ENCODE measurements at places on chromosomes 2 and 18.

DNA sequence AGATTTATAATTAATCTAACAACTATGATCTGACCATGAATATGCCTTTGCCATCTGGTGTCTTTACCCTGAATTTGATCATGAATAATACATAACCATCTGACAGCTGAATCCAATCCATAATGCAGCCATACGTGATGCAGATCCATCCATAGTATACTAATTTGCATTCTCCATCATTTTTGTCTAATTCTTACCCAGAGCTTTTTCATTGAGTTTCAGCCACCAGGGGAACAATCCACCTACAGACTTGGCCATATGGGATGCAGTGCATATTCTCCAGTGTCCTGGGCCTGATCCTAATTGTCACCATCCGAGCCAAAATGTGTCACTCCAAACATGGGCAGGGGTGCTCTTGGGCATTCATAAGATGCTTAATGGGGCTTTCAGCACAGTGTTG, 227.2 kb upstream of the CRIM1 start:
- no peak for DNase-seq

DNA sequence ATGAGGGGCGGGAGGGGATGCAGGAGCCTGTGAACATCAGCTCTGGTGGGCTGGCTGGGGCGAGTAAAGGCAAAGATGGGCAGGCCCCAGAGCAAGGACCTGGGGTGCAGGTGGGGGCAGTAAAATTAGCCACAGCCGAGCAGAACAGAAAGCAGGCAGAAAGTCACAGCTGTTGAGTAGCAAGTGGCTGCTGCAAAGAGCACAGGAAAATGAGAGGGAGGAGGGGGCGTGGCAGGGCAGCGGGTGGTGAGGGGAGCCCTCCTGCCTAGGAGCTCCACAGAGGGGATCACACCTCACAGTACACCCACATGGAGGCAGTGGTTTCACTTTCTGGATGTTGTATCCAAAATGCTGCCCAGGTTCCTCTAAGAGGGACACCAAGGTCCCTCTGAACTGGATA, 79.6 kb downstream of the LBH start:
- no peak for DNase-seq

DNA sequence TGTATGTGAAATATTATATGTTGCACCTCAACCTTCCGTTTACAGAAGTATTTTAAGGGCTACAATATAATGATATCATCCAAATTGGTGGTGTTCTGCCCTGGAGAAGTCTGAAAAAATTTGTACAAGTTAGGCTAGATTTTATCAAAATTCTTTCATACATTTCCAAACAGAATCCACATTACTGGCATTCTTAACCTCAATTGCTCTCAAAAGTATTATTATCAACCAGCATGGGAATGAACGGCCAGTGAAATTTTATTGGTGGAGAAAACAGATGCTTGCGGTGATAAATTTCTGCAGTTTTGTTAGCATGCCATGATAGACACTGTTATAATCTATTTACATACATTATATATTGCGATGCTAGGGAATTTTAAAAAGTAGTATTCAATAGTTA, 88.3 kb upstream of the TFPI start:
- DNase-seq = no peak

GRCh38 chr2:8669157-8669817, 12.6 kb upstream of the ID2 start:
- DNase-seq = no peak

DNA sequence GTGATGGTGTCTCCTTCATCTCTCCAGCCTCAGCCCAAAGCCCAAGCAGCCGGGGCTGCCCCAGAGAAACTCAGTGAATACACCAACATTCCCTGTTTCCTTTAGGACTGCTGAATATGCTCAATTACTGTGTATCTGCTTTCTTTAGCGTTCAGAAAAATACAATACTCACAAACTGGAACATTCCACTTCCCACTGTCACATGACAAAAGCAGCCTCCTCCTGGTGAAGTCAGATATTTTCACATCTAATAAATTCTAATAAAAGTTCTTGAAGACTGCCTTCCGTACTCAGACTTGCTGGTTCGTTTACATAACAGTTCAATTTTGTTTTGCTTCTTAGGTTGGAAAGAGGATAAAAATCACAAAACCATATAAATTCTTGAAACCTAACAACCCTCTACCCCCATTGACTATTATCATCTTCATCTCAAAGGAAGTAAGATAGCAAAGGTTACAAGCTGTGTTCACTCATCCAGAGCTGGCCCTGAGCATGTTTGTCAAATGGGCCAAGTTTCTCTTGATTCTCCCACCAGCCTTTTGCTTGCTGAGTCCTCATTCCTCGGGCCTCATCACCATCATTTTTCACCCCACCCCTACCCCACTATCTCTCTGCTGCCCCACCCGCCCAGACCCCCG, 190.8 kb upstream of the HNRNPA3 start:
- no peak for DNase-seq

- no peak for DNase-seq
These were observed 32.8 kb upstream of the IL1B start for GRCh38 chr2:112869258-112869842.

GRCh38 chr2:85405201-85406059, 4.7 kb downstream of the CAPG start:
- peak; percentile 45 for DNase-seq

- no peak for DNase-seq
These were observed 605.4 kb downstream of the BCL11A start for GRCh38 chr2:59947917-59948541.

- DNase-seq = no peak
These were observed 121.8 kb upstream of the EPAS1 start for GRCh38 chr2:46175419-46175818.

DNA sequence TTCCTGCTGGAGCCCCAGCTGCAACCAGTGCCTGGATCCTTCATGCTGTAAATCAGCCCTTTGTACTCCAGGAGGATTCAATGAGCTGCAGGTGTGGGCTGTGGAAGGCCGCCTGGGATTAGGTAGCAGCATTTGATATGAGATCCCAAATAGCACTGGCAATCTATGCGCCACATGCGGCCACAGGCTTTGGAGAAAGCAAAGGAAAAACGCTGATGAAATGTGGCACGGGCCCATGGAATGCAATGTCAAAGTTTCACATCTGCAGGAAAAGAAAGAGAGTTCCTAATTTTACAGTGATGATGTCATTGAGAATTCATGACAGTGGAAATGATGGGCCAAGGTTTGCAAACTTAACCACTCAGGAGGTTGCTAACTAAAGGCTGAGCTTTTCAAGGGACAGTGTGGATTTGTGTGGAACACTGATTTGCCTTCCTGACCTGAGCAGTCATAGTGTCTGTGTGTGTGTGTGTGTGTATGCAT, 216.4 kb upstream of the OSR1 start:
- no peak for DNase-seq

GRCh38 chr2:156589381-156590079, 153.4 kb downstream of the GPD2 start:
- no peak for DNase-seq

GRCh38 chr2:39782591-39782990, 3.5 kb upstream of the THUMPD2 start:
- DNase-seq = no peak

DNA sequence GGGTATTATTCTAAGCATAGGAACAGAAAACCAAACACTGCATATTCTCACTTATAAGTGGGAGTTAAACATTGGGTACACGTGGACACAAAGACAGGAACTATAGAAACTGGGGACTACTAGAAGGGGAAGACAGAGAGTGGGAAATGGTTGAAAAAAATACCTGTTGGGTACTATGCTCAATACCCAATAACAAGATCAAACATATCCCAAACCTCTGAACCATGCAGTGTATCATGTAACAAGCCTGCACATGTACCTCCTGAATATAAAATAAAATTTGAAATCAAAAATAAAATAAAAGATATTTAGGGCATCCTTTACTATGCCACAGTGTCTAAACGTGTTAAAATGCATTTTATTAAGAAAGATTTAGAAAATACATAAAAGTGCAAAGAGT, 221.0 kb upstream of the TFPI start:
- no peak for DNase-seq

DNA sequence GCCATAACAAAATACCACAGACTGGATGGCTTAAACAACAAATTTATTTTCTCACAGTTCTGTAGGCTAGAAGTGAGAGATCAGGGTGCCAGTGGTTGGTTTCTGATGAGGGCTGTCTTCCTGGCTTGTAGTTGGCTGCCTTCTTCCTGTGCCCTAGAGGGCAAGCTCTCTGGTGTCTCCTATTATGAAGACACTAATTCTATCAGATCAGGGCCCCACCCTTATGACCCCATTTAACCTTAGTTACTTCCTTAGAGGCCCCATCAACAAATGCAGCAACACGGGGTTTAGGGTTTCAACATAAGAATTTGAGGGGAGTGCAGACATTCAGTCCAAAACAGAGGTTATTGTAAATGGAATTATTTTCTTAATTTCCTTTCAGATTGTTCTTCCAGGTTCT, 22.9 kb downstream of the CYP27A1 start:
- no peak for DNase-seq

GRCh38 chr18:26839609-26840008, 25.9 kb downstream of the AQP4 start:
- DNase-seq = no peak

GRCh38 chr2:237724811-237725478, 73.6 kb upstream of the RBM44 start:
- no peak for DNase-seq

- no peak for DNase-seq
These were observed 60.4 kb downstream of the ASB1 start for GRCh38 chr2:238487134-238487533.

- no peak for DNase-seq
These were observed 34.7 kb upstream of the ZSWIM2 start for GRCh38 chr2:186883666-186884065.

DNA sequence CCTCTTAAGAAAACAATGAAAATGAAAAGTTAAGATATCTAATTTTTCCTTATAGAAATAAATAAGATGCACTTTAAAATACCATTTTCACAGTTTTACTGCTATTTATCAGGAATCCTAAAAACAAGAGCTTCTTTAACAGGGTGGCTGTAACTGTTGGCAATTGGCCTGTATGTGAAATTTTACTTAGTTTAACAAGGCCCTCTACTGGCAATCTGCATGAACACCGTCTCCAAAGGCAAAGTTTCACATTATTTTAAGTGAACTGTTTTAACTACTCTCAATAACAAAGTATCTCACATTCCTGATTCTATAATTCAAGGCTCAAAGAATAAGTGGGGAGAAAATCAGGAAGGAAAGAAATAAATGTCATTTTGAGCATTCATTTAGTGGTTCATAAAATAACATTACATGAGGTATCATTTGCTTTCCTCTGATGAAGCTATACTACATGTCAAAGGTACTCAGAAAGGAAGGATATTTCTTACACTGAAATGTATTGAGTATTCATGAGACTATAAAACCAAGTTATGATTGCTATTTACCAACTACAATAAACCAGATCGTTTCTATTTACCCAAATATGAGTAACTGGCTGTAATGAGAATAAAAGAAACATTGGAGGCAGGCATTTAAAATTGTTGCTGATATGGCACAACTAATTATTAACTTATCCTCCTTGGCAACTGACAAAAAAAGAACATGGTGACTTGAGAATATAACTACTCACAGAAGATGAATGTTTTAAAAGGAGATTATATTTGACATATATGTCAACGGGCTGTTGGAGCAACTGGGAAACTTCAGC, 7.0 kb downstream of the NCKAP5 start:
- no peak for DNase-seq

DNA sequence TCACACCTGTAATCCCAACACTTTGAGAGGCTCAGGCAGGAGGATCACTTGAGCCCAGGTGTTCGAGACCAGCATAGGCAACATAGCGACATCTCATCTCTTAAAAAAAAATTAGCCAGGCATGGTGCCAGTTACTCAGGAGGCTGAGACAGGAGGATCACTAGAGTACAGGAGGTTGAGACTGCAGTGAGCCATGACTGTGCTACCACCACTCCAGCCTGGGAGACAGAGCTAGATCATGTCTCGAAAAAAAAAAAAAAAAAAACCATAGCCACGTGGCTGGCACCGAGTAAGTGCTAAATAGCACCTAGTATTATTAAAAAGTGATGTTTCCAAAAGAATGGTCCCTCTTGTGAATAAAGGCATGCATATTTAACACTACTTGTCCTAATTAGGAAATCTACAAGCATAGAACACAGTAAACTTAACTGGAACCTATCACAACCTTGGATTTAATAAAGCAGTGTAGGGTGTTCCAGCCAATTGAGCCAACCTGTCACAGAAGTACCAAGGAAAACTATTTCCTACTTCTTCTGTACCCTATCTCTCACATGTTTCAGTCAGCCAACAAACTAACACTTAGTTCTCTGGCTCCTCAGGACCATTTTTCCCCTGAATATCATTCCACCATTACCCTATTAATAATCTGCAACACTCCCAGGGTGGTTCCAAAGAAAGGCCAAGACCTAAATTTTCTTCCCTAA, 8.8 kb downstream of the RAB1A start:
- DNase-seq = no peak

GRCh38 chr2:157894694-157895435, 18.7 kb upstream of the ACVR1 start:
- DNase-seq = no peak
